Stimulated activated CD8-positive, alpha-beta memory T cell treated with anti-CD3 and anti-CD28 coated beads, Interleukin-7, amount 100 ng/mL, for 1 hour (primary cell): ENCODE measurements at places on chromosomes 16 and 17.

DNA sequence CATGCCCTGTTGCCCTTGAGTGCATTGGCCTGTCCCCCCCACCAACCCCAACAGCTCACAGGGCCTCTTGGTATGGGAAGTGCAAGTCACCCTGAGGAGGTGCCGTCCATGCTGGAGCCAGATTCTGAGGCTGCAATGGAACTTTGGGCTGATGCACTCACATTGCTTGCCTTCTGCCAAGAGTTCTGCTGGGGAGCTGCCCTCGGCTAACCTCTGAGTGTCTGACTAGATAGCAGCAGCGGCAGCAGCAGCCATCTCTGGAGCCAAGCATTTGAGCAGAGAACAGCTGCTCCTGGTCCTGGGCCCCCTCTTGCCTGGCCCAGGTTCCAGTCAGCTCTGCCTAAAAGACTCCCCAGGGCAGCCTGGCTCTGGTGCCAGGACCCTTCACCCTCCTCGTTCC lies 61.5 kb downstream of the GNAO1 start:
- DNase-seq = no peak

DNA sequence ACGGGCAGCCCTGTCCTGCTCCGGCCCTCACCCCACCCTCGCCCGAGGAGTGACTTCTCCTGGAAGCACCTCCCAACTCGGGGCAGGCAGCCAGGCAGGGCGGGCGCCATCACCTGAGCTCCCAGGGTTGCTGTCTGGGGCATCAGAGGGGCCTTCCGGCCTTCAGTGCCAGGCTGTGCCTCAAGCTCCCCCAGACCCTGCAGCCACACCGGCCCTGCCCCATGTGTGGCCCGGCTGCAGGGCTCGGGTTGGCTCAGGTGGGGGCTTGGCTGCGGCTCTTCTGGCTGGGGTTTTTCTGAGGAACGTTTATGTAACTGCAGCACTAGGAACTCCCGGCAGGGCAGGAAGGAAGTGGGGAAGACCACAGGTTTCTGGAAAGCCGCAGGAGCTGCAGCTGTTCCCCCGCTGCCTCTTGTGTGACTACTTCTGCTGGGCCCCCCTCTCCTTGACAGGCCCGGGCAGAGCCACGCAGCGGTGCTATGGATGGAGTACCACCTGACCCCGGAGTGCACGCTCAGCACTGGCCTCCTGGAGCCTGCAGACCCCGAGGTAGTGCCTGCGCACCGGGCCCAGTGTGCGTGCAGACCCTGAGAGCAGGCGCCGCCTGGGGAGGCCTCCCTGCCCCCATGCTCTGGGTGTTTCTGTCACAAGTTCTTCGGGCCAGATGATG lies 45.6 kb downstream of the PRMT7 start:
- DNase-seq = peak; percentile 31

DNA sequence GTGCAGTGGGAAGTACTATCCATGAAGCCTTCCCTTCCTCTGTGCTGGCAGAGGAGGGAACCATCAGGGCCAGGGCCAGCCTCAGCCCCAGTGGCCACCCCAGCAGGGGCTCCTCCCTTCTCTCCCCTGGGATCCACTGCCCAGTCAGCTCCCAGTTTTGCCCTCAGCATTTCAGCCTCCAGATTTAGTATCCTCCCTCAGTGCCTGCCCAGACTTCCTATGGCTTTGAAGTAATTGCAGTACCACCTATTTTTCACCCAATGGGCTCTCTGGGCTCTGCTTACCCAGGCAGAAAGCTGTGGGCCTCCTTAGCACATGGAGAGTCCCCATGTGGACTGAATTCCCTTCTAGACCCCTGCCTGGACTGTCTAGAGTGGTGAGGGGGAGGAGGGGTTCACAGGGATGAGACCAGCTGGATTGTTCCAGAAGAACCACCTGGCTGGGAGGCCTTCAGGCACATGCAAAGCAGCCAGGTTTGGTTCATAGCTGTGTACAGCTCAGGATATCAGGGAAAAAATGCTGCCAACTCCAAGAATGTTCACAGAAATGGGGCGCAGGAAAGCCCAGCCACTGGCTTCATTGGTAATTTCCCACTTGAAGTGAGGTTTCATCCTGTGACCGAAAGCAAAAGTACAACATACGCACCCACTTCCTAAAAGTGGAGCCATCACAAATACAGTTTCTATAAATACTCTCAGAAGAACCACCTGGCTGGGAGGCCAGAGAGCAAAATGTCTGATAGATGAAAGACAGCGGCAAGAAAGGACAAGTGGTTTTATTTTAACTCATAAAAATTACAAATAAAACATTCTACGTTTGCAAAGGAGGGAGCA lies 15.2 kb upstream of the HERPUD1 start:
- no peak for DNase-seq

GRCh38 chr17:65190467-65191097 lies 53.4 kb downstream of the RGS9 start:
- DNase-seq = no peak

DNA sequence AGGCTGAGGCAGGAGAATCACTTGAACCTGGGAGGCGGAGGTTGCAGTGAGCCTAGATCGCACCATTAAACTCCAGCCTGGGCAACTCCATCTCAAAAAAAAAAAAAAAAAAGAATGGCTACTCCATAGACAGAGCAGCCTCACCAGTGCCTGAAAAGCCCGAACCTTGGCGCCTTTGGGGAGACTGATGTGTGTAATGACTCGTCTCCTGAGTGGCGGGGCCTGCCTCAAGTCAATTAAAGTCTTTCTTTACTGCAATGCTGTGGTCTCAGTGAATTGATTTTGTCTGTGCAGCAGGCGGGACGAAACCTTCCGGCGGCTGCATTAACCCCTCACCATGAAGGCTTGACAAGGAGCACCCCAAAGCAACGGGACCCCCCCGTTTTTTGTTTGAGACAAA lies 3.5 kb upstream of the UQCC4 start:
- DNase-seq = no peak

DNA sequence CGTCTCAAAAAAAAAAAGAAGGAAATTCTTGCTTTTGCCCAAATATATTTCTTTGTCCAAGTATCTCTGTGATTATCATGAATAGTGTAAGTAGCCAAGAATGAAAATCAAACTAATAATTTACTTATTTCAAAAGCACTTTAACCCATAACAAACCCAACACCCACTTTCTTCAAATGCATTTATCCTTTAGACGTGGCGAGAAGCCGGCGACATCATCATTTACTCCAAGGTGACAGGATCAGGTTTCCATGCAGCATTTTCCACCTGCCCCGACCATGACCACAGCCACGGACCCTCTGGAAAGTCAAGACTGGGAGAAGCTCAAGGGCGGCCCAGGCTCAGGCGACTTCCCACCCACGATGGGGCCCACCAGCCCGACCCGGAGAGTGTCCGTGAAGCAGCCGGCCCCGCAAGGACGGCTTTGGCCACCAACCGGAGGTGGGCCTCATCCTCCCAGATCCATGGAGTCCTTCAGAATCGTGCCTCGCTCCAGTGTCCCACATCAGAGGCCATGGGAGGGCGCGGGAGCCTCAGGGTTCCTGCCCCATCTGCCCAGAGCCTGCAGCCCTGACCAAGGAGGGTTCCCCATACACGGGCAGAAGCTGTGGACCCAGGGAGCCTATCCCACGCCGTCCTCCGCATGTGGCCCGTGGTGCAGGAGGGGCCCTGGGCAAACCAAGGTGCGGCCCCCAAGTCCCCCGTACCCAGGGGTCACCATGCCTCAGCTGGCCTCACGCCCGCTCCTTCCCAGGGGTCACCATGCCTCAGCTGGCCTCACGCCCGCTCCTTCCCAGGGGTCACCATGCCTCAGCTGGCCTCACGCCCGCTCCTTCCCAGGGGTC lies 18.7 kb downstream of the UTS2R start:
- no peak for DNase-seq

- no peak for DNase-seq
Observed at GRCh38 chr16:75138636-75139035, 9.7 kb upstream of the ZFP1 start.

GRCh38 chr17:66461343-66461995 lies 159.1 kb downstream of the PRKCA start:
- no peak for DNase-seq

DNA sequence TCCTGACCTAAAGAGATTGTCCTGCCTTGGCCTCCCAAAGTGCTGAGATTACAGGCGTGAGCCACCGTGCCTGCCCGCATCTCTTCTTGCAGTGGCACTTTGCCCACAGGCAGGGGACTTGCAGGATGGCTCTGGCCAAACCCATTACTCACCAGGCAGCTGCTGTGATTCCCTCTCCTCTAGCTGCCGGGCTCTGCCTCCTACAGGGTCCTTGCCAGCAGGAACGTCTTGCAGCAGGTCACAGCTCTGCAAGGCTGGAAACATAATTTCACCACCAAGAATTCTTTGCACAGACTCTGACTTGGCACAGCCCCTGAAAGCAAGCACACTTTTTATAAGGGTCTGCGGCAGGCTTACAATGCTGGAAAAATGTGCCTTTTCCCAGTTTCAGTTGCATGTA lies 20.3 kb downstream of the COX4I1 start:
- DNase-seq = no peak

GRCh38 chr16:81445966-81446906 lies 1.6 kb downstream of the CMIP start:
- no peak for DNase-seq

DNA sequence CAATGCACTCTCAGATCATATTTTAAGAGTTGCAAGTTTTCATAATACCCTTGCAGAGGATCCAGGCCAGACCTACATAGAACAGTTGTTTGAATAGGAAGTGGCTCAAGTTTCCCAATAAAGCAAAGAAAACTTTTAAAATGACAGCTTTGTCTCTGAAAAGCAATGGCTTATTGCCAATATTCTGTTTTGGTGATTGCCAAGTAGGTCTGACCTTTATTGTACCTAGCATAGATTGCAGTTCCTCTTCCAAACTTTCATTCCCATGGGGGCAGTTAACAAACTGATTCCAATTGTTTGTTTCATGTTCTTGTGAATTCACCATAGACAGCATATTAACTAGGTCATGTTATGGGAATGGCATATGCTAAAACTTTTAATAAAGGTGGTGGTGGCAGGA lies 664.6 kb upstream of the CA10 start:
- DNase-seq = no peak

GRCh38 chr16:68760671-68761275 lies 23.7 kb downstream of the CDH1 start:
- DNase-seq = no peak

- DNase-seq = no peak
Observed at GRCh38 chr17:79829457-79829856, 9.8 kb downstream of the CBX4 start.

DNA sequence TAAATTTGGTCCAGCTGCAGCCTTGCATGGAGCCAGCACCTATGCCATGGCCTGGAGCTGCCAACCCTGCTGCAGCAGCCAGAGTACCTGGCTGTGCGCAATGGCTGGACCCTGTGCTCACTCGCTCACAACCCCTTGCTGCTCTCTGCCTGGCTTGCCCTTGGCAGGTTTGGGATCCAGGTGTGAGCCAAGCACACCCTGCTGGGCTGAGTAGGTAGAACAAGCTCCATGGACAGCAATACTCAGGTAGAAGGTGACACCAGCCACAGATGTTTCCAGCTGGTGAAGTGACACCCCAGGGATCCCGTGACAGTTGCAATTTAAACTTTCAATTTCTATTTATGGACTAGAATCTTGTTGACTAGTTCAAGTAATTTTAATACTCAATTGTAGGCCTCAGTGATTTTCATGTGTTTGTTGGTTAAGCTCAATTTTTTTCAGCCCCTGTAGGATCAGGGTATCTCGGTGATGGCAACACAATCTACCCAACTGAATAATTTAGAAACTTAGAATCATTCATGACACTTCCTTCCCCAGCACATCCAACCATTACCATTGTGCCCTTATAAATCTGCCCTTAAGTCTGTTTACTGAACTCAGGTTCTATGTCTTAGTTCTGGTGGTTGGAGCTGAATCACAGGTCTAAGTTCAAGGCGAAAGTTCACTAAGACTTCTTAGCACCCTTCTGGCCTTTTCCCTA lies 480.0 kb downstream of the PMP22 start:
- peak; percentile 5 for DNase-seq

DNA sequence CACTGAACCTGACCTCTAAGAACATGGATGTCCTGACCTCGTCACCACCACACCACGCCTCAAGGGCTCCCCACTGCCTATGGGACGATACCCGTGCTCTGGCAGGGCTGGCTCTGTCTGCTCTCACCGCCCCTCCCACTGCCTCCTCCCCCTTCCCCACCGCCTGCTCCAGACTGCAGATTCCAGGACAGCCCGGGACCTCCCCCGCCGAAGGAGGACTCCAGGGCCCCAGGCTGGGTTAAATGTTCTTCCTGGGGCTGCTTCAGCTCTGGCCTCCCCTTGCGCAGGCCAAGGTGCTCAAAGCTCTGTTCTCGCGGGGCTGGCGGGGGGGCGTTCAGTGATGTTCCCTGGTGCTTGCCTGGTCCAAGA lies 3.1 kb downstream of the NPW start:
- DNase-seq = no peak

- DNase-seq = no peak
Observed at GRCh38 chr16:9362050-9362449, 270.6 kb downstream of the HAPSTR1 start.

- no peak for DNase-seq
Observed at GRCh38 chr17:57286399-57287105, 30.2 kb downstream of the MSI2 start.

GRCh38 chr16:30523768-30524574 lies 2.4 kb downstream of the ZNF768 start:
- DNase-seq = no peak

GRCh38 chr17:46003907-46004748 lies 5.1 kb downstream of the STH start:
- no peak for DNase-seq

DNA sequence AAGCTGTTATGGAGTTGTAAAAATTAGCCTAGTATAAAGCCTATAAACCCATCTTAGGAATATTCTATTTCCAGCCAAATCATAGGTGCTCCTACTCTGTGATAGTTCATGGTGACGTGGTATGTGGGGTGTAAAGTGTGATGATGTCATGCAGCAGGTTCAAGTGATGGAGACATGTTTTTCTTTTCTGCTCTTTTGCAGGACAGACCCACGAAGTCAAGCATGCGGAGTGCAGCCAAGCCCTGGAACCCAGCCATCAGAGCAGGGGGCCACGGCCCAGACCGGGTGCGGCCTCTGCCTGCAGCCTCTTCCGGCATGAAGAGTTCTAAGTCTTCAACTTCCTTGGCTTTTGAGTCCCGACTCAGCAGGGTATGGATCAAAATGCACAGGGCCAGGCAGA lies 87.3 kb downstream of the SPECC1 start:
- no peak for DNase-seq

- DNase-seq = no peak
Observed at GRCh38 chr17:68624381-68624780, 23.2 kb upstream of the FAM20A start.

DNA sequence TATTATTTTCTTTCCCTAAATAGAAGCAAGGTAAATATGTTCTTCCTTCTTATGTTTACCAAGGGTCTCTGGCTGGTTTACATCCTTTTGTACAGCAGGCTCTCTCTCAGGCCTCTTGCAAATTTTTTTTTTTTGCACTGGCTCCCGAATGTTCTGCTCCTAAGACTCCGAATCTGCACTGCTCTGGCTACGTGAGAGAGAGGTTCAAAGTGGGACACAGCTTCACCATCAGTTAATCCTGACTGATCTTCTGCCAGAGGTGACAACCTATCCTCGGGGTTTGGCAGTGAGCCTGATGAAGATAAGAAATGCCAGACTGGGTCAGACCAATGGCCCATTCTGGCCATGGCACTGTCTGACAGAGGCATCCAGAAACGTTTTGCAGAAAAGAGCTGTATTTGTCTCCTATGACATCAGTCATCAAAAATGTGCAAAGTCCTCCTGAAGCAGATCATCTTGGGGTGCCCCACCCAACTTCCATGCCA lies 136.9 kb downstream of the GRIN2A start:
- DNase-seq = no peak
